ENCODE measurements at places on chromosomes 3 and 15. TPM values are rescaled to one million over a fixed set of nuclear protein-coding genes. Genes with fewer than 3 reads are reported as not detected.

ZNF662 gene
- 2.7 TPM for total RNA-seq

GRCh38 chr15:76526111-76526510 lies 189.5 kb downstream of the ISL2 start:
- DNase-seq: no peak

DNA sequence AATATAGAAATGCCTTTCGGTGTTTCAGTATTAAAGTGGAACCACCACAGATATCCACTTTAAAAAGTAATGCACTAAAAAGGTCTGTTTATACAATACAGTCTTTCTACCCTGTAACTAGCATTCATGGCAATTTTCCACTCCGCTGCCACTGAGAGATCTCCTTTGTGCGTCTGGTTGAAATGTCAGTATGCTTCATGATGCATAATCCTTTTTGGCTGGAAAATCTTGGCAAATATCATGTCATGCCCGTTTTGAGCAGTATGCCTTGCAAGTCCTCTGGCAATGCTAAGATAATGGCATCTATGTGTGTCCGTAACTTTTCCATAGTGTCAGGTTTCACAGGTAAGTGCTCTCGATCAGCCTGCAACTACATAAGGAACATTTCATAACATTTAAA lies 30.8 kb upstream of the ARF4 start:
- DNase-seq: no peak

DNA sequence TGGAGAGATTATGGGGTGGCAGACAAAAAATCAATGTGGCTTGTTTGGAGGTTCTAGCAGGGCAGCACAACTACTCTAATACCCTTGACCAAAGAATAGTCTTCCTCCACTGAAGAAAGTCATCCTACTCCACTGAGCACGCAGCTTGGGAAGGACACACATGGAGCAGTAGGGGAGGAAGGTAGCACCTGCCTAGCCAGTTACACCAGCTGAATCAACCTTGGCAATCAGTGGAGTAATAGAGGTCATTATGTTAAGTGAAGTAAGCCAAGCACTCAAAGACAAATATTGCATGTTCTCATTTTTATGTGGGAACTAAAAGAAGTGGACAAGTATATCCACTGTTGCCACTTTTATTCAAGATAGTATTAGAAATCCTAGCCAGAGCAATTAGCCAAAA lies 555.8 kb upstream of the ALCAM start:
- DNase-seq: no peak

DNA sequence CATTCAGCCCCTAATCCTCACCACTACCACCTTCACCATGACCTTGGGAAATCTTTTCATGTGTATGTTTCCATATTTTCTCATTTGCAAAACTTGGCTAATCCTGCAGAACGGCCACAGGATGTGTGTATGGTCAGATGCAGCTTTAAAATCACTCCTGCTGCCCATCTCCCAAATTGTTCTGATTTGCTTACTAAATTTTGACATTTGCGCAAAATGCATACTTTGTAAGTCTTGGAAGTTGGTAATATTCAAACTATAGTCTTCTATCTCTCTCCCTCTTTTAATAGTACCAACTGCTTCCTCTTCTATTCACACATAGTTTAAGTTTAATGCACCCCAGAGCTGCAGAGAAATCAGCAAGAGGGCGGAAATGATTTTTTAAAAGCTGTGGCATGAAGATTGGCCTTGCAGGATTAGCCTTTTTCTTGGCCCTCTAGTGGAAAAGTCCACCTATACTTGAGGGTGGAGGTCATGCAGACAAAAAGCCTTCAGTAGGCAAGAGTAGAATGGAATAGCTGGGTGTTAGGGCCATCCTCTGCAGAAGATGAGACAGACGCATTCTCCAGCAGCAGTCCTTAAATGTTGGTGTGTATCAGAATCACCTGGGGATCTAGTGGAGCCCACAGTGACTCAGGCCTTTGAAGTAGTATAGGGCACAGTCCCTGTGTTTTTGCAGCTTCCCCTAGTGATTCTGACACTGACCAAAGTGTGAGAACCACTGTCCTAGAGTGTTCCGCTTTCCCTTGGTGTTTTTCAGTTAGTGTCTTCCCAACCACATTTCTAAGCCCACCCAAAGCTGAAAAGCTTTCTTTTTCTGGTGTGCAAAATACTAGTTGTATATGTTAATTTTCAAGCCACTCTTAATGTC lies 181.7 kb downstream of the CHST2 start:
- DNase-seq: no peak

SERINC4 gene
- 0.44 TPM for total RNA-seq
